ENCODE measurements at places on chromosomes 11 and 22.

- DNase-seq, result no peak
Observed at GRCh38 chr11:59854871-59855270, 9.6 kb upstream of the CBLIF start.

DNA sequence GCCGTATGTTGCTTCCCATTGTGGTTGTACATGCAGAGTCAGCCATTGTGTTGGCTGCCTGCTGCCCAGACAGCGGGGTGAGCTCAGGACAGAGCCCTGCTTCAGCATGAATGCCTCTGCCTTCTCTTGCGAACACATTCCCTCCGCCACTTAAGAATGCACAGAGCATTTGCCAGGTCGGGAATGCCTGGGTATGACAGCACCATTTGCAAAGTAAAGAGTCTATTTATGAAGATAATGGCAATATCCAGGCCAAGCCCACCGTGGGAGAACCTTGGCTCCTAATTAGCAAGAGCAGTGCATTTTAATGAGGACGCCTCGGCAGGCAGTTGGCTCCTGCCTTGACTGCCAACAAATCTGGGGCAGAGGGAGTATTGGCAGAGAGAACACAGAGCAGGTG is 62.5 kb upstream of the SORL1 start:
- DNase-seq, result no peak

- no peak for DNase-seq
Observed at GRCh38 chr22:48585916-48586798, 1241.5 kb downstream of the BRD1 start.

DNA sequence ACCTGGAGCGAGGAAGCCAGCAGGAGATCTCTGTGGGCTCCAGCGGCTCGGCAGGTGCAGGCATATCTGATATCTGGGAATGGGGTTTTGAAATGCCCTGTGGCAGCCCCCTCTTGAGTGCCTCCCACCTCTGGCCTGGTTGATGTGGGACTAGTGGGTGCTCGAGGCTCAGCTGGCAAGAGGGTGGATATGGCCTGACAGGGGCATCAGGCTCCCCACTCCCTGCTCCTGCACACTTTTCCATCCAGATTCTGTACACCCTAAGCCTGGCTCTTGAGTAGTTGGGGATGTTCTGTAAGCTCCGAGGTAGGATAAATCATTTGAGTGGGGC is 75.0 kb downstream of the SCN3B start:
- no peak for DNase-seq

GRCh38 chr11:37323843-37324242 is 725.8 kb upstream of the RAG2 start:
- no peak for DNase-seq
